ENCODE measurements at places on chromosomes 11 and 22.

DNA sequence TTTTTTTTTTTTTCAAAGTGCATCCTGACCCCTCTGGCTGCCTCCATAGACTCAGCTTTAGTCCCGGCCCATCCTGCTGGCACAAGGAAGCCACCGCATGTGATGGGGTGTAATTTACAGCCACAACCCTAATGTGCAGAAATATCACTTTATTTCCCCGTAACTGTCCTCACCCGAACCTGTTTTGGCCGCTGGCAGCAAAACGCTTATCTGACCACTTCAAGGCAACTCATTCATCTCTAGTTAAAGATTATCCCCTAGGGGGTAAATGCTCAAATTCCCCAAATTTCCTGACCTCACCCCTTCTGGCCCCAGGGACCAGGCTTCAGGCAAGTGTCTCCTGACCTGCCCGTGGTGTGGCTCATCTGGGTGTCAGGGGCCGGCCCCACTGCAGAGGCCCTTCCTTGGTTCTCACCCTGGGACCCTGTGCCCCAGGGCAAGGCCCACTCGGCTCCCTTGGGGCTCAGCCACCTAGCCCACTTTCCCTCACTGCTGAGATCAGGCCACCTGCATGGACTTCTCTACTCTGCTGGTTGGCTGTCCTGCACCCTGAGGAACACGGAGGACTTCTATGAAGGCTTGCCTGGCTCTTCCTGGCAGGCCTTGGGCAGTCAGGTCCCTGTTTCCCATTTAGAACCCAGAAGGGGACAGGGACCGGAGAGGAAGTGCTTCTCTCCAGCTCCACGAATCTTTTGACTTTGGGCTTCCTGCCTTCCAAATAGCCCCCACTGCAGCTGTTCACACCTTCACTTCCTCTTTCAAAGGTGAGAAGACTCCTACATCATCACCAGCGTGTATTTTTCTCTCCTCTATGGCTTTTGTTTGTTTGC lies 53.3 kb downstream of the WNT11 start:
- no peak for DNase-seq

- no peak for DNase-seq
Measured at GRCh38 chr22:35761037-35761436, 43.4 kb downstream of the APOL5 start.

DNA sequence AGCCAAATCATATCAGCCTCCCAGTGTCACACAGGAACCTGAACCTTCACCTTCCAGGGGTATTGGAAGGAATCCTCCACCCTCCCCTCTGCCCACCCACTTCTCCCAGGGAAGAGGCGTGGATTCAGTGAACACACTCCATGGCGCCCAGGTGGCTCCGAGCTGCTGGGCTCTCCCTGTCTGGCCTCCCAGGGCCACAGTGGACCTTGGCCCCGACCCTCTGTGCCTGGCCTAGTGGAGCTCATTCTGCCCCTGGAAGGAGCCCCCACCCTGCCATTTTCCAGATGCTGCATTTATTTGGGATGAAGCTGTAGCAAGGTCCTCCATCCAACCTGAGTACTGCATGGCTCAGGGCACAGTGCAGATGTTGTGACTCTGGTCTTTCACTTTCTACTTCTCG lies 1340.1 kb downstream of the TBC1D22A start:
- no peak for DNase-seq

DNA sequence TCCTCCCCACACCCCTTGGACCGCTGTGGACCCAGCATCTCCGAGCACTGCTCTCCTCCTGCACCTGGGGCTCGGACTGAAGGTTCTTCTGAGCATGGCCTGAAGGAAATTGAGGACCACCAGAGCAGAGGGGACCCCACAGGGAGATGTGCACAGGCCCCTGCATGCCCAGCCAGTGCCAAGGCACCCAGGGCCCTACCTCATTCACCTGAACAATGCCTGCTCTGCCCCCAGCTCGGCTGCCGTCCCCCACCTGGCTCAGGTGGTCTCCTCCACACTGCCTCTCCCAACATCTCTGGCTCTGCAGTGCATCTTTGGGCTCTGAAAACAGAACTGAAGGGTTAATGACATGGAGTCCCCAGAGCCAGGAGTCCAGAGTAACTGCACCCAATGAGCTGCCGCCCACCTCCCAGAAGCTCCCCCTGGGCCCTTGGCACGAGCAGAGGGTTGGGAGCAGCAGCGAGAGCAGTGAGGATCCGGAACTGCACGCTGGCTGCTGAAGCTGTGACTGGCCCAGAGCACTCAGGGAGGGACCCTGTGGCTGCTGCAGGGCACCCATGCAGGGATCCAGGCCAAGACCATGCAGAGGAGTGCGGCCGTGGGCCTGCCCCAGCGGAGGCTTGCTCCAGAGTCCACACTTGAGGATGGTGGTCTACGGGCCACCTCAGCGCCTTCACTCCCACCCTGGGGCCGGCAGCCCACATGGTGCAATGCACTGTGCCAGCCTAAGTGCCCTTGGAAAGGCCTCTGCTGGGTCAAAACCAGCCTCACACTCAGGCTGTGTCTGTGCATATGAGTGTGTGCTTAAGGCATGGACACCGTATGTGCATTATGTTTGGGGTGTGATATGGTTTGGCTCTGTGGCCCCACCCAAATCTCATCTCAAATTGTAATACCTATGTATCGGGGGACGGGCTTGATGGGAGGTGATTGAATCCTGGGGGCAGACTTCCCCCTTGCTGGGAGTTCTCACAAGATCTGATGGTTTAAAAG lies 686.1 kb downstream of the TBC1D22A start:
- no peak for DNase-seq

DNA sequence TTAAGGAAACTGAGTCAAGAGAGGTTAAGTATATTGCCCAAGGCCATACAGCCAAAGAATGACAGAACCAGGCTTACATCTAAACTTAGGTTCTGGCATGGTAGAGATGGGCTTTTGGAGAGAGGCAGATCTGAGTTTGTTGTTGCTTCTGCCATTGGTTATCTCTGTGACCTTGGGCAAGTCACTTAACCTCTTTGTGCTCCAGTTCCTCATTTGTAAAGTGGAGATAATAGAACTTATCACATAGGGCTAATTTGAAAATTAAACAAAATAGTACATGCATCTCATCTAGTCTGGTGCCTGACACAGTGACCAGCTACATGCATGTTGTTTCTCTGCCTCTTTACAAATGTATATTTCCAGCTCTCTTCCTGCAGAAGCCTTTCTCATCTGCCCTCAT lies 47.0 kb upstream of the PLET1 start:
- DNase-seq: no peak

GRCh38 chr11:133985981-133986944 lies 29.5 kb upstream of the IGSF9B start:
- DNase-seq: no peak

DNA sequence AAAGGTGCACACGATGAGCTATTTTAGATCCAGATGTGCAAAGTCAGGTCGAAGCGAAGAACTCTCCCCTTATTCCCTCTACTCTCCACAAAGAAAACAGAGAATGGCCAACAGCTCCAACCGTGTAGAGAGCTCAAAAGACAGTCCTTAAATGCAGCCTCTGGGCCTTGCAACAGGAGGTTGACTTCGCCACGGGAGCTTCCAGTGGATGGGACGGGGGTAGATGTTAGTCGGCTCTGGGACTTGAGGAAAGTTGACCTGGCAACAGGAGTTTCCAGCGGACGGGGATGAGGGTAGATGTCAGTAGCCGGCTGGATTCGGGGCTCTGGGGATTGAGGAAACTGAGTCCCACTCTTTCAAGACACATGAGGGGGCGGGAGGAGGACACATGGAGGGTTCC lies 450.4 kb downstream of the BRD1 start:
- DNase-seq: no peak

DNA sequence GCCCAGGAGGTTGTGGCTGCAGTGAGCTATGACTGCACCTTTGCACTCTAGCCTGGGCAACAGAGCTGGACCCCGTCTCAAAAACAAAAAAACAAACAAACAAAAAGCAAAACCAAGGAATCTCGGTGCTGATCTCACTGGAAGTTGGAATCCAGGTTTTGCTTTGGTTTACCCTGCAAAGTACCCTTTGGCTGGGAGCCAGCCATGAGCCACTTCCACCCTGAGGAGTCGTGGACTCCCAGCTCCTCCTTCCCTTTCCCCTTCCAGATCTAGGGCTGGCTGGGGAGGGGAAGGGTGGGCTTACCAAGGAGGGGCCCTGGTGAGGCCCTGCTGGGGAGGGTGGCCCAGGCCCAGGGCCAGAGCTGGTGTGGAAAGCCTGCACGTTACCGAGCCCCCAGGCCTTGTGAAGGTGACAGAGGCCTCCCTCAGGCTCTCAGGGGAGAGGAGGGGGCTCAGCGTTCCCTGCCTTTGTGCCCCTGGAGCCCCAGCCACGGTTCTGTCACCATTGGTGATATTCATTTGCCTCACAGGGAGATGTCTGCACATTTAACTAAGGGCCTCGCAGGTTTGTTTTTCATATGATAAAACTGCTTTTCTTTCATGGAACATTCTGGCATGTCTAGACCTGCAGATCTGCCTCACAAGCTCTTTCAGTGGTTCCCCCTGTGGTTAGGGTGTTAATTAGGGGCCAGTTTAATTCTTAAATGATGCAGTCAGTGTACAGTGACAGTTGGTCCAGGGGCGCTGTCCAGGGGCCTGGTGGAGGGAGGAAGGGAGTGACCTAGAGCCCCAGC lies 29.0 kb downstream of the FBLN1 start:
- no peak for DNase-seq

- no peak for DNase-seq
Measured at GRCh38 chr22:40196628-40197360, 19.1 kb downstream of the TNRC6B start.

DNA sequence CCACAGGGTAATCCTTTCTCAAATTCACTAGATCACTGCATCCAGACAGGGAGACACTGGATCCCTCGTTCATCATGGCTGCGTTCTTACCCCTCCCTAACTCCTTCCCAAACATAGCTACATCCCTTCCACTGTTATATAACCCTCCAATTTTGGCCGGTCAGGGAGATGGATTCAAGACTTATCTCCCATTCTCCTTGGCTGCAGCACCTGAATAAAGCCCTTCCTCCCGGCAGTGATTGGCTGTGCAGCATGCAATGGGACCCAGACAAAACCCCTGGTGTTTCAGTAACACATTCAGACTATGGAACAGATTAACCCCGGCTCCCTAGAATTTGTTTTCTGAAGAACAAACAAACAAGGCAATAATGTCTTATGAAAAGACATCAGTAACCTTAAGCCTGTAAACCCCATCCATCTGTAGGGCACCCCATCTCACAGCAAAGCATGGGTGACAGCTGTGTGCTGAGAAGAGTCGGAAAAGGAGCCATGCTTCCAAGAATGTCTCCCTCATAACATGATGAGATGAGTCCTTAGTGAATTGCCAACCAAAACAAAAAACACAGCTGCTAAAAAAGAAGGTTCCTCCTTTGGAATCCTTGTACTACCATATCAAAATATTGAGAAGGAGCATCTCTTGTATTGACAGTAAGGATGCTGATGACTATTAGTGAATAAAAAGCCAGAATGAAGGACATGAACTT lies 5.0 kb downstream of the MIF start:
- no peak for DNase-seq

DNA sequence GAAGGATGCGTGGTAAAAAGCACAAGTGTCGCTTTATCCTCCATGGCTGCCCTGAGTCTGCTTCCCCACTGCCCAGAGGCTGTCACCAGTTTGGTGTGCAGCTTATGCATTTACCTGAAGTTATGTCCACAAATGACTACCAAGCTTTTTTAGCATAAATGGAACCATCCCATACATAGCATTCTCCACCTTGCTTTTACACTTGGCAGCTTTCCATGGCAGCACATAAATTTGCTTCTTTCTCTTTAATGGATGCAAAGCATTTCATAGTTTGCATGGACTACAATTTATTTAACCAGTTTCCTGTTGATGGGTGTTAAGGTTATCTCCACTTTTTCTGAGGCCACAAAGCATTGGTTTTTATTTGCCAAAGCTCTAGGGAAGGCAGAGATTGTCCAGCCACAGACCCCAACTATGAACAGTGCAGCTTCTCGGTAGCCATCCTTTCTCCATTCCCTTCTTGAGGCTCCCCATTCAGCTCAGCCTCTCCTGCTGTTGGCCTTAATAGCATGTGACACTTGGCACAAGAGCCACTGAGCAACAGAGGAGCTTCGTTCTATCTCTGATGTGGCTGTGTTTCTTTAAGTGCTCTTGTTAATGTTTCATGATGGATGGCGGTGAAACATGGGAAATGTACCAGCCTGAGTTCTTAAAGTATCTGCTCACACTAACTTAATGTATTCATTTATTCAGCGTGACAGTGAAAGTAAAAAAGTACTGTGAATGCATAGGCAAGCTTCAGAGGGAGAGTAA lies 59.8 kb upstream of the NAV2 start:
- DNase-seq: no peak

DNA sequence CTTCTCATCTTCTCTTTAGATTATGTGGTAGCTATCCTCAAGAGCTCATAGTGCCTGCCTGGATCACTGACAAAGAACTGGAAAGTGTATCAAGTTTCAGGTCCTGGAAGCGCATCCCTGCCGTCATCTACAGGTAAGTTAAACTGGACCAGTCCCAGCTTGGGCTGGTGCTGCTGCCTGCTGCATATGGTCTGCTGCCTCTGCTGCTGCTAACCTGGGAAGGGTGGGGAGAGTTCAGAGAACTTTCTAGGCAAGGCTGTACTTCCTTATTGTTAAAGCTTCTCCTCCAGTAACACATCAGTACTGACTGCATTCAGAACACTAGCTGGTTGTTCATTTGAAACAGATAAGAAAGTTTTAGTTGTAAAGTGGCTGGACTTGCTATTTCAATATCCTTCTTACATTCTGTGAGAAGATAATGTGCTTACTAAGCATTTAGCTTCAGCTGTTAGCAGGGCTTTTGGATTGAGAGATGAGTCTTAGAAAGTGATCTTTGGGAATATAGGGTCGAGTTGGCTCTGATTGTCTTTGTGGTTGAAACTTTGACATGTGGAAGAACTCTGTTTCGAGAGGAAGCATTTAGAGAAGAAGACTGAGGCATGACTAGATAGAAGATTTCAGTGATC lies 77.3 kb upstream of the HORMAD2 start:
- DNase-seq: no peak

DNA sequence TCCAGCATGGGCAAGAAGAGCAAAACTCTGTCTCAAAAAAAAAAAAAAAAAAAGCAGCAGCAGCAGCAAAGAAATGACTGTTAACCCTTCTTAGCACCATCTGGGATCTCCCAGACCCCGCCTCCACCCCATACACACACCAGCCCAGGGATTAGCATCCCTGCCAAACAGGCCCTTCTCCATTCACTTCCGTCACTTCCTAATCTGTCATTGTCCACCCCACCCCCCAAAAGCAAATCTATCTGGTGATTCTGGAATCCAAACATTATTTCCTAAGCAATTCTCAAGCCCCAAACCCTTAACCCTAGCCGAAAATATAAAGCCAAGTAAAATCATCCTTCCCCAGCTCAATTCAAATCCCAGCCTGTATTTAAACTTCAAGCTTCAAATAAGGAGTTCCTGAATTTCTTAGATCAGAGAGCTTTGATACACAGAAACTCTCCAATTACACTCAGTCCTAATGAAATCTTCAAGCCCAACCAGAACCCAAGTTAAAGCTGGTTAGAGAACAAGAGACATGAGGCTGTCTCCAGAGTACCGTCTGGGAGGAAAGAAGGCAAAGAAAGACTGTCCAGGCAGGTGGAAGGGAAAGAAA lies 6.0 kb upstream of the AHNAK start:
- DNase-seq: no peak

- no peak for DNase-seq
Measured at GRCh38 chr11:129854232-129854805, 38.7 kb downstream of the TMEM45B start.

- DNase-seq: no peak
Measured at GRCh38 chr11:116111546-116111945, 607.3 kb upstream of the CADM1 start.

- DNase-seq: no peak
Measured at GRCh38 chr22:22248878-22249277, 4.3 kb downstream of the VPREB1 start.

Measured in stimulated activated CD4-positive, alpha-beta T cell treated with anti-CD3 and anti-CD28 coated beads, TNF-alpha, amount 100 ng/mL, for 4 hours (primary cell).